ENCODE measurements at places on chromosomes 11 and 22.

DNA sequence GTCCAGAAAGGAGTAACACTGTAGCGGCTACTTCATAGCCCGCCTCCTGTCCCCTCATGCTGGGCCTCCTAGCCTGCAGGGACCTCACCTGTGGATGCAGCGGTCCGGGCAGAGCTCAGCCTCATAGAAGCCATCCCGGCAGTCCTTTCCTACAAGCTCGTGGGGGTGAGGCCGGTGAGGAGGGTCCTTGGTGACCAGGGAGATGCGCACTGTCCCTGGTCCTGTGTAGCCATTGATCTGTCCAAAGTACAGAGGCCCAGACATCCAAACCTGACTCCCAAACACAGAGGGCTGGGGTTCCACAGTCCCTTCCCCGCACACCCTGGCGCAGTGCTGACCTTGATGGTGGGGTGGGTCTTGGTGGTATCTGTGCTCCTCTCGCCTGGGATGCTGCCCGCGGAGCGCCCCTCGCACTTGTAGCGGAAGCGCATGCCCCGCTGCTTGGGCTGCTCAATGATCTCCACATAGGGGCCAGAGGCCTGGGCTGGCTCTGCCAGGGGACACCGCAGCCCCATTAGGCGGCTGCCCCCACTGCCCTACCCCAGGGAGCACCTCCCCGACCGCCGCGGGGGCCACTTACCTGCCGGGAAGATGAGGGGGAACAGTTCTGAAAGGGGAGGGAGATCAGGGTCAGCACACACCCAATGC is 993 bp downstream of the RELA start:
- DNase-seq: no peak

GRCh38 chr22:19722178-19722981 is 959 bp upstream of the GP1BB start:
- DNase-seq: no peak

DNA sequence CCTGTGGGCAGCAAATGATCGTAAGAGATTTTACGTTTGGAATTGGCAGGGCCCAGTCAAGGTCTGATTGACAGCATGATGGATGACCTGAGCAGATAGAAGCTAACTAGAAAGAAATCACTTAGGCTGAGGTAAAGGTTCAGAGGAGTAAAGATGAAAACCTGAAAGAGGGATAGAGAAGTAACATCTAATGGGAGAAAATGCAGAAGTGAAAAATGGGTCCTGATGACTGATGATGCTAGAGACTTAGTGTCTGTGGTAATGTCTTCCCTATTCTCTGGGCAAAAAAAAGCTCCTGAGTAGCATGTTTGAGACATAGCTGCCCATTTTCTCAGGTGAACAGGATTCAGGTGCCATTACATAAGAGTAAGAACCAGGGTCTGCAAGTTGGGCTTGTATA is 628.8 kb upstream of the ANO5 start:
- no peak for DNase-seq

GRCh38 chr11:120703358-120704152 is 192.0 kb downstream of the GRIK4 start:
- no peak for DNase-seq

DNA sequence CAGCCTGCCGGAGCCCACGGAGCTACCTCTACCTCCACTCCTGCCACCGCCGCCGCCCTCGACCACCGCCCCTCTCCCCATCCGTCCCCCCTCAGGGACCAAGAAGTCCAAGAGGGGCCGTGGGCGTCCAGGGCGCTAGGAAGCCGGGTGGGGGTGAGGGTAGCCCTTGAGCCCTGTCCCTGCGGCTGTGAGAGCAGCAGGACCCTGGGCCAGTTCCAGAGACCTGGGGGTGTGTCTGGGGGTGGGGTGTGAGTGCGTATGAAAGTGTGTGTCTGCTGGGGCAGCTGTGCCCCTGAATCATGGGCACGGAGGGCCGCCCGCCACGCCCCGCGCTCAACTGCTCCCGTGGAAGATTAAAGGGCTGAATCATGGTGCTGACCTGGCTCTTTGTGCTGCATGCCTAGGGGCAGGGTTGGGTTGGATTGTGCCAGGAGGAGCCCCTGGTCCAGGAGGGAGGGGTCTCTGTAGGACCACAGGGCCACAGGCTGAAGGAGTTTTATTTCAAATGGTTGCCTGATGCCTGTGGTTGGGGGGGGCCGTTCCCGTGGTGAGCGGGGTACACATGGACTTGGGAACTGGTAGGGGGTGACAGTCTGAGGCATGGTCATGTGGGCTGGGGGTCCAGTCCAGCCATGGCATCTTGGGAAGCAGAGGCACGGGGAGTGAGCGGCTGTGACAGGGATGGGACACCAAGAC is 2.3 kb downstream of the PTPRCAP start:
- DNase-seq: no peak

Measured in epithelial cell of proximal tubule (primary cell).